ENCODE measurements at places on chromosomes 11 and 22.
A peak's percentile ranks its signal among the peaks of the same experiment; 100 is the strongest.

DNA sequence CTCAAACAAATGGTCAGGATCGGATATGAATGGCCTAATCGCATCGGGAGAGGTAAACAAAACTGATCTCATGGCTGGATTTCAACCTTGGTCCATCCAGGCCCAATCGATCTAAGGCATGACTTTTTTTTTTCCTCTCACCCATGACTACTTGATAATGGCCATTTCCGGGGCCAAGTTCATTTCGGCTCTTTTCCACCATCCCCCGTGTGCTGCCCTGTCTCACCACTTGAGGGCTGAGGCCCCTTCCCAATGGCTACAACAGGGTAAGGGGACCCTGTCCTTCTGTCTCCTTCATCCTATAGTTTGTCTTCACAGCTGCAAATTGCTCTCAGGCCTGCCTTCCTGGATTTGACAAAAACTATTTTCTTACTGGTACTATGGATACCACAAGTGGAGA is 26.7 kb downstream of the GRAP2 start:
- no peak for DNase-seq

GRCh38 chr22:17694752-17695151 is 56.2 kb downstream of the BCL2L13 start:
- DNase-seq = no peak

GRCh38 chr11:15913261-15913660 is 443.1 kb downstream of the SOX6 start:
- no peak for DNase-seq

DNA sequence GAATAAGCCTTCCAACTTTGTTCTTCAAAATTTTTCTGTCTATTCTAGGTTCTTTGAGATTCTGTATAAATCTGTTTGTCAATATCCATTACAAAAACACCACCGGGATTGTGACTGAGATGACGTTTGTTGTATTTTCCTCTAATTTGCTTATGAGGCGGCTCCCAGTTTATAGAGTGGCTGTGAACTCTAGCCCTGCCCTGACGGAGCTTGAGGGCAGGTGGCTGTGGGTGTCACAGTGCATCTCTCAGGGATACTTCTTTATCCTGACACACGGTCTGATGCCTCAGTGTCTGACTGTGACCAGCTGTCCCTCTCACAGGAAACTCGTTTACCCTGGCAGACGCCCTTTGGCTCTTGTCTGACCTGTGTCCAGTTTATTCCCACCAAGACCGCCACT is 53.7 kb upstream of the ATXN10 start:
- DNase-seq = no peak

- DNase-seq = no peak
Measured at GRCh38 chr11:116833816-116834534, 3.4 kb downstream of the APOA1 start.

DNA sequence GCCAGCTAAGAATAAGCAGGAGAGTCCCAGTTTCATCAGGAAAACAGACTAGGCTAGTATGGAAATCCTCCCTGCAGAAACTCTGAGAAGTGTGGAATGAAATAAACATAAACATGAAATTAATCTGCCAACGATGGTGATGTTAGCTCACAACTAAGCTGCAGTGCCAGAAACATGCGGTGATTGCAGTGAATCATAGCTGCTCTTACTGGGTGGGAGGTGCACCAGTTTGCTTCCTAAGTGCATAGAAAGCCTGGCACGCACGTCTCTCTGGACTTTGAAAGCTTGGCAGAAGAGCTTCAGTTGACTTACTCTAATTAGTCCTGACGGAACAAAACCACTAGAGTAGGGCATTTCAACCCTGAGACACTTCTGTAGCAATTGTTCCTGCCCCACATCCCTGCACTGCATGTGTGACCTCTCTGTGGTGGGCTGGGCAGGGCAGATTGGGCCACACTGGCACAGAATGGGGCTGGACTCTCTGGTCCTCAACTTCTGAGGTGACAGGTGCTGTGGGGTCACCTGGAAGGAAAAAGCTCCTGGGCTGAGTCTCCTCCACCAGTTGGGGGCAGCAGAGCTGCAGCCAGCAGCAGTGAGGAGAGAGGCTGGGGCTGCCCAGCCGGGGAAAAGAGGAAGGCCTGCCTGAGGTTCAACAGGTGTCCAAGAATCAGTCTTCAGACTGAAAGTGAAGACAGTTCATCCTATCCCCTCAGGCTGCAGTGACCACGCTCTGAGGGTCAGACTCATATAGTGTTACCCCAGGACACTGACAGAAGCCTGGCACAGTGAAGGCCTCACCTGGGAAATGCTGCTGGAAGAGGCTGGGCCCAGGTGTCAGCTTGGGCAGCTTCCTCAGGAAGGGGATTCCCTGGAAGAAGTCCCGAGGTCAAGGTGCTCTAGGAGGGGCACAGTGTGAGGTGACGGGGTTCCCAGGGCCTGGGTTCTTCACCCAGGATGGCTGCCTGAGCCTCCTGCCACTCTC is 40.5 kb downstream of the GGTLC2 start:
- DNase-seq = no peak

DNA sequence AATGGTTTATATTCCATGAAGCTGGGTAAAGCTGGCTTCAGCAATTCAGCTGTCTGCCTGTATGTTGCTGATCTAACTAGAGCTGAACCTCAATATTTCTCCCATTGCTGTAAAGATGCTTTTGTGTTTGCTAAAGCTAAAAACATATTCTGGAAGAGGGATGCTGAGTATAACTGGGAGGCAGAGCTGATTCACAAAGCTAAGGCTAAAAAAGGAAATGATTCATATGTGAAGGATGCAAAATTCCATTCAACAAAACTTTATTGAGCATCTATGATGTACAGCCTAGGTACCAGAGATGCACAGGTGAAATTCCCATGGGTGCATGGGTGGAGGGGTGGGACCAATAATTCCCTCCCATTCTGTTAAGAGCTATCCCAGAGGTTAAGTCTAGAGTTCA is 193.9 kb downstream of the KIF18A start:
- no peak for DNase-seq

DNA sequence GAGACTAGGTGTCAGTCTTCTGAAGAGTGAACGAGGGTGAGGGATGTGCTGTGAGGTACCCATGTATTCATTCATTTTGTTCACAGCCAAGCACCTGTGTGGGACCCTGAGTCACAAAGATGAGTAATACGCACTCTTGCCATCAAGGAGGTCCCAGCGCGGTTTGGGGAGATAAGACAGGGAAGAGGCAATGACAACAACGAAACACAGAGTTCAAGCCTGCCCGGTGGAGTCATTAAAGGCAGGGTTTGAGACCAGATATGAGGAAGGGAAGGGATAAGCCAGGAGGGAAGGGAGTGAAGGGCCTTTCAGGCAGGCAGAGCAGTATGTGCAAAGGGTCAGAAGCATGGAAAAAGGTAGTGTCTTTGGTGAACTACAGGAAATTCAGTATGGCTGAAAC is 4.6 kb downstream of the DCHS1 start:
- DNase-seq = no peak

DNA sequence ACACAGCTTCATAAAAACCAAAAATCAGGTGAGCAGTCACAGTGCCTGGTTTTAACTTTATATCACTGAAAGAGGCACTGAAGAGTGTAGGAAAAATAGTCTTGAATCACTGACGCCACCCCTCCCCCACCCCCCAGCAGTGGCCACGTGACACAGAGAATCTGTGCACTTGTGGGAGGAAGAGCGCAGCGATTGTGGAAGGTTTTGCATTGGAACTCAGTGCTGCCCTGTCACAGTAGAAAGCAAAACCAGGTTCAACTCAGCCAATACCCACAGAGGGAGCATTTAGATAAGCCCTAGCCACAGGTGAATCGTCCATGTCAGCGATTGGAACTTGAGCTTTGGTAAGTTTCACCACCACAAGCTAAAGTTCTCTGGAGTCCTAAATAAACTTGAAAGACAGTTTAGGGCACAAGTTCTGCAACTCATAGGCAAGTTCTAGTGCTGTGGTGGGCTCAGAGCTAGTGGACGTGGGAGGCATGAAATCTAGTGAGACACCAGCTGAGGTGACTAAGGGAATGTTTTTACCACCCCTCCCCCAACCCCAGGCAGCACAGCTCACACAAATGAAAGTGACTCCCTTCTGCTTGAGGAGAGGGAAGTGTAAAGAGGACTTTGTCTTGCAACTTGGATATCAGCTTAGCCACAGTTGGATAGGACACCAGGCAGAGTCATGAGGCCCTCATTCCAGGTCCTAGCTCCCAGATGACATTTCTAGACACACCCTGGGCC is 13.3 kb downstream of the OR52B2 start:
- no peak for DNase-seq

DNA sequence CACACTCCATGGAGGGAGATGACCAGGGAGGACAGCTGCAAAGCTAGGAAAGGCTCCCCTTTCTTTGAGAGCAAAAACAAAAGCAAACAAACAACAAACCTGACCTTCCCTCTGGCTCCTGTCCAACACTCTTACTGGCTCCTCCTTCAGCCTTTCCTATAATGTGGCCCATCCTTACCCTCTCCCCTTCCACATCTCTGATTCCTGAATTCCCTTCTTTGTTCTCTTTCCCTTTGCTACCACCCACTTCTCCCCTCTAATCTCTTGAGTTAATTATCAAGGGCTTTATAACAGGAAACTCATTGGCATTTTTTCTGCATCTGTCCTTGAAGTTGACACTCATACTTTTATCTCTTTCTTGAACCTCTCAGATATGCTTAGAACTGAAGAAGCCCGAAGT is 56.3 kb downstream of the ZNF280B start:
- no peak for DNase-seq

- no peak for DNase-seq
Measured at GRCh38 chr11:111665777-111666176, 63.5 kb downstream of the SIK2 start.

DNA sequence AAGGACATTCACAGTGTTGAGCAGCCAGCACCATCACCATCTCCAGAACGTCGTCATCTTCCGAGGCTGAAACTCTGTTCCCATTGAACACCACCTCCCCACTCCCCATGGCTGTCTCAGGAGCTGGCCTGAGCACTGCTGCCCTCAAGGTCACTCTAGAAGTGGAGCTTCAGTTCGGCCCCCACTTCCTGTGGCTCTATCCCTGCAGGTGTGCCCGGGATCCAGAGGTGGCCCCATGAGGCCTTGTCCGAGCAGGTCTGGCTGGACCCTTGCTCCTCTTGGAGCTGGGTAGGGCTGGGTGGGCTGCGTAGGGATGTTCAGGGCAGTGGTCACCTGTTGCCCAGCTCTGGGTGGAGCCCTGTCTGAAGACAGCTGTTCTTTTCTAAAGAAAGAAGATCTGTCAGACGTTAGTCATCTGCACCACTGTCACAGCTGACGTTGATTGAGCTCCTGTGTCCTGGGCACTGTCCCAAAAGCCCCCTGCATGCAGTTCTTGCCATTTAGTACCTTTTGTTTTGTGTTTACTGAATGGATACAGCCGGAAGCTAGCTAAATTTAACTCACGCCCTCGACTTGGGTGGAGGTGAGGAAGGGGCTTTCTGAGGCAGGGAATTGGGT is 75.5 kb upstream of the CLDN5 start:
- no peak for DNase-seq

DNA sequence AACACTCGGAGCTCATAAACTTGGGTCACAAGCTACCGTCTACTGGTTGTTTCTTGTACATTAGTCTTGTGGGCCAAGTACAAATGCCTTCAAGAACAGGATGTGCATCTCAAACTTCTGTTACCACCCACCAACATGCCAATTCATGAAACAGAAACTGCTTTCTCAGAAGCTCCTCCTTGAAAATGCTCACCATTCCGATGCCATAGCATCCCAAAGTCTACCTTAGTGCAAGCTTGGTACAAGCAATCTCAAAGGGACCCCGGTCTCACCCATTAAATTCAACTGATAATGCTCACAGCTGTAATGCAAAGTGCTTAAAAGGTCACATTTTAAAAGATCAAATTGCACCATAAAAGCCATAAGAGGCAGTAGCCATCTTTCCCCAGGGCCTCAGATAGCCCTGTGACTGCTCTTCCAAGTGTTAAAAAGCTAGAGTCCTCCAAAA is 31.8 kb upstream of the CCDC34 start:
- DNase-seq = no peak

- DNase-seq = peak; percentile 29
Measured at GRCh38 chr11:9459667-9460321, 1.0 kb upstream of the ZNF143 start.

- DNase-seq = no peak
Measured at GRCh38 chr11:33362051-33362910, 105.1 kb downstream of the HIPK3 start.

DNA sequence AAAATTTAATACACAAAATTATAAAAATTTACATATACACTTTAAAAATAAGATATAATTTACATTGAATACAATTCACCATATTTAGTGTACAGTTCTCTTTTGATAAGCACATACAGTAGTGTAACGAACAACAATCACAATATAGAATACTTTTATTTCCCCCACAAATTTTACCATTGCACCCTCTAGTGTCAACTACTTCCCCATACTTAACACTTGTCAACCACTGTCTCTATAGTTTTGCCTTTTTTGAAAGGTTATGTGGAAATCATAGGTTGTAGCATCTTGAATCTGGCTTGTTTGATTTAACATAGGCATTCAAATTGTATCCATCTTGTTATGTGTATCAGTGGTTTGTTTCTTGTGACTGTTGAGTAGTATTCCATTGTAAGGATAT is 21.3 kb upstream of the PANX1 start:
- DNase-seq = no peak
